ENCODE measurements at places on chromosomes 4 and X.
A peak's percentile ranks its signal among the peaks of the same experiment; 100 is the strongest.

DNA sequence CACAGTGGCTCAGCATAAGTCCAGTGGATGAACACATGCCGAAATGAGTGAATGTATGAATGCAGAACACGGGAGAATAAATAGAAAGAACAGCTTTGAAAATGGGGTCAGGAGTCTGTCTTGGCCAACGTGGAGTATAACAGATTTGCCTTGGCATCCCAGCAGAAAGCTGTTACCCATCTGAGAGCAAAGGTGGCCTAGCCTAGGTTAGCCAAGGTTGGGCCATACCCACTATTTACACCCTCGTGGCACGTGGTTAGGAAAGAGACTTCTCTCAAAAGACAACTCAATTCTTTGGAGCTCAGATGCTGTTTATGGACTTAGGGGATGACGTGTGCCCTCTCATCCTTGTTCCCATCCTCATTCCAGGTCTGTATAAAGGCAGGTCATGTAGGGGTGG lies 127.3 kb downstream of the NSUN7 start:
- DNase-seq = no peak

DNA sequence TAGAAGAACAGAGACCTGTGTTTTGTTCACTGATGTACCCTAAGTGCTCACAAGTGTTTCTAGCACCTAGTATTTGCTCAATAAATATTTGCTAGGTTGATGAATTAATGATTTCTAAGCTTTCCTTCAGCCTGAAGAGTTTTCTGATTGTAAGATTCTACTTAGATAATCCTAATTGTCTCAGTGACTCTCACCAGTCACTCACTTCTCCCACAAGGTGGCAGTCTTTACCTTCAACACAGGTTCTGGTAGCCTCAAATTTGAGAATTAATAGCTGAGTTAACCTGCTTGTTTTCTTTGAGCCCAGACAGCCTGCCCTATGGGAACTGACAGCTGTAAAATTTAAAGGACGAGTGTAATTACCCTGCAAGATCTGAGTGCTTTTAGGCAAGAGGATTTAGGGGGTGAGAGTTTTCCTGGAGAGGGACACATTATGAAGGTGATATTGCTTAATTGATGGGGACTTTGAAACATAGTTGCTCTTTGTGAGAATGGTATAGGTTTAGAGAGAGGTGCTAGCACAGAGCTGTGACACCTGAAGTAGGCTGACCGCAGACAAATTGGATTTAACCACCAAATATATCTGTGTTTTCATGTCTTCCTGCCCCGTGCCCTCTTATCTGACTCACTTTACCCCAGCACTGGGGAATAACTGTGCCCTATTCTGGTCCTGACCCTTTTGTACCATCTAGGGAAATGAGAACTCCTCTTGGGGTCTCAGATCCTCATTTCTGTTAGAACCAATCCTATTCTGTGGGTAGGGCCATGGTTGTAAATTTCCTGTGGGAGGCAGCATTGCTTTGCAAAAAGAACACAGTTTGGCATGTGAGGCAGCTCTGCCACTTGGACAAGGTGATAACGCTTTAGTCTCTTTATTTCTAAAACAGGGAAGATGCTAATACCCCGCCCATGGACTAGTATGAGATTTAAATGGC lies 27.7 kb downstream of the CD38 start:
- peak; percentile 34 for DNase-seq

- DNase-seq = no peak
Measured at GRCh38 chr4:130043732-130044160, 947.8 kb downstream of the C4orf33 start.

- no peak for DNase-seq
Measured at GRCh38 chrX:66918511-66918910, 279.6 kb upstream of the EDA2R start.

- no peak for DNase-seq
Measured at GRCh38 chr4:149638073-149638472, 177.6 kb downstream of the IQCM start.

DNA sequence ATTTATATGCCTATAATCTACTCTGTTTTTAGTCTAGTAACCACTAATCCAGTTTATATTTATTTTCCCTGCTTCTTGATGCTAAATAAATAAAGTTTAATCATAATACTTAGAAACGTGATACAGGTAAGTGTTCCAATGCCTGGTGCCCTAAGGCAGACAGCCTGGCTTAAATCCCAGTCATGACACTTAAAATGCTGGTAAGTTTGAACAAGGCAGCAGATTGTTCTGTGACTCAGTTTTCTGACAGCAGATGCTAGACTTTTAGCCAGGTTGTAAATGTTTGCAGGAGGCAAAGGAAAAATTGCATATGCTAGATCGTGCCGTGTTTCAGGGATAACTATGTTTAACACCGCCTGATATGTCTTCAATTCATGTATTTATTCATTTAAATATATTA lies 2661.6 kb downstream of the PCDH7 start:
- DNase-seq = no peak

DNA sequence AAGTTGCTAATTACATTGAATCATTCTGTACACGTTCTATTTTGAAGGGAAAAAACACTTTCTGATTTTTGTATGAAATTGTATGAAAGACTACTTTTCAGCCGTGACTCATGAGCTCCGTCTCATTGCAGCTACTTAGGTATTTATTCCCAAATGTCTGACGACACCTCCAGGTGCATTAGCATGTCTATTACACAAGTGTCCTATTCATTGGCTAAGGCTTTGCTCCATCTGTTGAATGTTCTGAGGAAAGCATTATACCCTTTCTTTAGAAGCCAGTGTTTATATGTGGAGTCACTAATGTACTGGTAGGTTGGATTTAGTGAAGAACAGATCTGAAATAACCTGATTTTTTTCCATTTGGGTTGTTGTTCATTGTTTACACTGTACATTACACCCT lies 51.8 kb downstream of the MAP7D3 start:
- DNase-seq = no peak

DNA sequence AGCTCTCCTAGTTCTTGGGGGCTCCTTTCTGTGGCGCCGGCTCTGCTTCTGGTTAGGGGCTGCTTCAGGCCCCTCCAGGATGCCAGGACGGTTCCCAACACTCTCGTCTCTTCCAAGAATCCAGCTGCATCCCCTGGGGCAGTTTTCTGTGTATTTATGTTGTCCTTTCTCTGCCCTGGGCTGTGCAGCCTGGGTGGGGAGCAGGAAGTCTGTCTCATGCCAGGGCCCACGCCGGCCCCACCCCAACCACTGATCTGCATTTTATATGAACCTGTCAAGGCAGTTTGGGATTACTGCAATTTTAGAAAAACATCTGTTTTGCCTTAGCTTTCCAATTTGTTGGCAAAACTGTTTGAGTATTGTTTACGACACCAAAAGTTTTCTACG lies 14.6 kb downstream of the CTBP1 start:
- no peak for DNase-seq

GRCh38 chrX:17375367-17375636 lies 302 bp downstream of the NHS start:
- no peak for DNase-seq

- no peak for DNase-seq
Measured at GRCh38 chrX:103431316-103431715, 55.0 kb downstream of the BEX3 start.

DNA sequence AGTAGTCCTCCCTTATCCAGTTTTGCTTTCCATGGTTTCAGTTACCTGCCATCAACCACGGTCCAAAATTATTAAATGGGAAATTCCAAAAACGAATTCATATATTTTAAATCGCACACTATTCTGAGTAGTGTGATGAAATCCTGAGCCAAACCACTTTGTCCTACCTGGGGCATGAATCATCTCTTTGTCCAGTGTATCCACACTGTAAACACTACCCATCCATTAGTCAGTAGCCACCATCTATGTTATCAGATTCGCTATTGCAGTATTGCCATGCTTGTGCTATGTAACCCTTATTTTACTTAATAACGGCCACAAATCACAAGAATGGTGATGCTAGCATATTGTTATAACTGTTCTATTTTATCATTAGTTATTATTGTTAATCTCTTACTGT lies 704.6 kb downstream of the SMARCA1 start:
- DNase-seq = no peak

- no peak for DNase-seq
Measured at GRCh38 chr4:142278663-142279062, 567.4 kb downstream of the INPP4B start.

GRCh38 chrX:132412208-132412607 lies 76.6 kb downstream of the MBNL3 start:
- DNase-seq = no peak

DNA sequence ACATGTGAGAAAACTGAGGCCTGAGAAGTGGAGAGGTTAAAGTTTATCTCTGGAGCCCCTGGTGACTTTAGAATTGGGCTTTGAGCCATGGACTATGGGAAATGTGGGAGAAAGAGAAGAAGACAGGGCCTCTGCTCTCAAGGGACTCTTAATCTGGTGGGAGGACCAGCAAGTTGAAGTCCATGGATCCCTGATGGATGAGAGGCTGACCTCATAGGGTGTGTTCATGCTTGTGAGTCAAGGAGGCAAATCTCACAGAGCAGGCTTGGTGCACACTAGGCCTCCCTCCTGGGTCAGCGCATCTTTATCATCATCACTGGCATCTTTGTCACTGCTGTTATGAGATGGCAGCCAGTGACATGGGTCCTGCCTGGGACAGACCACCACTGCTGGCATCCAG lies 211.9 kb downstream of the AFAP1 start:
- DNase-seq = no peak

GRCh38 chrX:11329021-11329420 lies 35.8 kb downstream of the AMELX start:
- DNase-seq = no peak

- no peak for DNase-seq
Measured at GRCh38 chr4:114335339-114335738, 263.3 kb upstream of the UGT8 start.

- DNase-seq = no peak
Measured at GRCh38 chrX:8864161-8864560, 63.0 kb upstream of the FAM9A start.

DNA sequence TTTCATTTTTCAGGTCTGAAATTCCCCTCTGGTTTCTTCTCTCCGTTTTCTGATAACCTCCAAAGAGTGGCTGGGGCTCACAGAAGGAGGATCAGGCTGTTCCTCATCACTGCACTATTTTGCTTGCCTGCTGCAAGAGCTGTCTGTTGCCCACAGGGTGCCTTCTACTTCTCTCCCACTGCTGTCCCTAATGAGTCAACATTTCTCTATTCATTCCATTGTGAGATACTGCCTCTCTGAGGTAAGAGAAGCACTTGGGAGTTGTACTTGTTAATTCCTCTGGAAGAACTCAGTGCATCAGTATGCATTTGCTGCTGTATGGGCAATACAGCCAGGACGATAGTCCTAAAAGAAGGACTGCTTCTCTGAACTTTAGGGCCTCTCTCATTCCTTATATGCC lies 34.8 kb downstream of the CT47B1 start:
- DNase-seq = no peak

GRCh38 chrX:104922206-104922621 lies 298.3 kb downstream of the TEX13A start:
- peak; percentile 61 for DNase-seq

GRCh38 chr4:102535398-102536082 lies 34.4 kb downstream of the NFKB1 start:
- DNase-seq = no peak

All from NCI-H1436 (cell line).